NCI-H1092 treated with DMSO at 0.1 percent for 48 hours (cell line): ENCODE measurements at places on chromosomes 11 and 22.

DNA sequence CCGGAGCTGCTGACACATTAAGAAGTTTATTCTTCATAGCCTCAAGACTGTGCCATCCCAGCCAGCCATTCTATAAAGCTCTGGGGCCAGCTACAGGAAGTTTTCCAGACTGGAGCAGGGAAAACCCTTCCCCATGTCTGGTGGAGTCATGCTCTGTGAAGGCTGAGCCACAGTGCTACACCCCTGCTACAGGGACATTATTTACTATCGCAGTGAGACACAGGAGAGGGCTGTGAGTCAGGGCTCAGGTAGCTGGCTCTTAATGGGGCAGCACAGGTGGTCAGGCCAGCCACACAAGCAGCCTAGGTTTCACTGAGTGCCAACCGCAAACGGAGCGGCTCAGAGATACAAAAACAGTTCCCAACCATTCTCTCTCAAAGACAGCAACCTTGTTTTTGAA lies 12.1 kb downstream of the HPS4 start:
- no peak for DNase-seq

DNA sequence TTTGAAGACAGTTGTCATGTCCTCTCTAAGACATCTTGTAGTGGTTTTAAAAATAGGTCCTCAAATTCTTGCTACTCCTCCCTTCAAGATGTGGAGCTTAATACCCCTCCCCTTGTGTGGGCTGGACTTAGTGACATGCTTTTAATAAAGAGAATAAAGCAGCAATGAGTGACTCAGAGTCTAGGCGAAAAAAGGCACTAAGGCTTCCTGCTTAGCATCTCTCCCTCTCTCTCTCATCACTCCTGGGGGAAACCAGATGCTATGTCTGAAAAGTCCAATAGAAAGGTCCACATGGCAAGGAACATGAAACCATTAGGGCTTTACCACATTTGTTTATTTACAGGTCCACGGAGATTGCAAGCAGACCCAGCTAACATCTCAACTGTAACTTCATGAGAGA lies 11.7 kb downstream of the SERGEF start:
- DNase-seq: no peak

- DNase-seq: no peak
Measured at GRCh38 chr11:121038648-121039409, 14.9 kb downstream of the TBCEL start.

DNA sequence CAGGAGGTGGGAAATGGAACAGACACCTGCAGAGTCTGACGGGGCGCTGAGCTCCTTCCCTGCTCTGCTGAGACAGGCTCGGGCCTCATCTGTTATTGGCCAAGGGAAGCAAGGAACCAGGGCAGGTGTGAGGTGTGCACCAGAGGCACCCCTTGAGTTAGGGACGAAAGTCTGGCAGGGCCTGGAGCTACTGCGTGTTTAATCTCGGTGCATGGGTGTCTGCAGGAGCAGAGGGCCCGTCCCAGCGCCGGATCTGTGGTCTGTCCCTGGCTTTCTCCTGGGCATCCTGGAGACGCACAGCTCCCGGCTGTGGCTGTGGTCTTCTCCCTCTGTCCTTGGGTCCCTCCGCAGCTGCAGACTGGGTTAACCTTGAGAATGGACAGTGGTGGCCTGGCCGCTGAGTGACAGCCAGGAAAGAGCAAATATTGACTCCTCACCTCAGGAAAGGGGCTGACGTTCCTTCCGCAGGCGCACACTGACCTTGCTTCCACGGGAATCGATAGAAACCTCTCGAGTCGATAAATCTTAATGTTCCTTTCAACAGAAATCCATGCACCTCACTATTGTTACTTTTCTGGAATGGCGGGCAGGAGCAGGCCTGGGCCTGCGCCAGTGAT lies 975.6 kb downstream of the BRD1 start:
- DNase-seq: no peak
